Suppressor macrophage treated with lipopolysaccharide for 4 hours (primary cell): ENCODE measurements at places on chromosomes 12 and 14.

DNA sequence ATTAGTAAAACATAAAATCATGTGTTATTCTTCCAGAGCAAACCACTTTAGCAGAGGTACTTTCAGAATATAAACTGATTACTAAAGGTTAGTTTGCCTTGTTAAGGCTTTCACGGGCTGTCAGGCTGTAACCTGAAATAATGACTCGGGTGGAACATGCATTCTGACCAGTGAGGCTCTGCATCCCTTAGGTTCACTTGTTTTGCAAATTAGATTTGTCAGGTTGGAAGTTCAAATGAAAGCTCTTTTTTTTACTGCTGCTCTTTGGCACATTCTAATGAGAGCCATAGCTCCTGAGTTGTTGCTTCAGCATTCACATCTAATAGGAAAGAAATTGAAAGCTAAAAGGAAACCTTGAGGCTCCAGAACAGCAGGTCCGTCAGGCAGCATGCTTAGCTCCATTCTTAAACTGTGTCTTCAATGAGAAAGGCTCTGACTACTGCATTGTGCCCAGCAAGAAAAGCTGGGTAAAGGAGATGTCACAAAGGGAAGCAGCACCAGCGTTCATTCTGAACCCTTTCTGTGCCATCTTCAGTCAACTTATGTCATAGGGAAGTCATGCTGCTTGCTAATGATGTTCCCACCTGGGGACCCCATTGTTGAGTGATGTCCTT is 445.5 kb upstream of the FBXO33 start:
- no peak for DNase-seq

GRCh38 chr12:129483111-129483893 is 420.5 kb downstream of the TMEM132D start:
- DNase-seq = no peak

DNA sequence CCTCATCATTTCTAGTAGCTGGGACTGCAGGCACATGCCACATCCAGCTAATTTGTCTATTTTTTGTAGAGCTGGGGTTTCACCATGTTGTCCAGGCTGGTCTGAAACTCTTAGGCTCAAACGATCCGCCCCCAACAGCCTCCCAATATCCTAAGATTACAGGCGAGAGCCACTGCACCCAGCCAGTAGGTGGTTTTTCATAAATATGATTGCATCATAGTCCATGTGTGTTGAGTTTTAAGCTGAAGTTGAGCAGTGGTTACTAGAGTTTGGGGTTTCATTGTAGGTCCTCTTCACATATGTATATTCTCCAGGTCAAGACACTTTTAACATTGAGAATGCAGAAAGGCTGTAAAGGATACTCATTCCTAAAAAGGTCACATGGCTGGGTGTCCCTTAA is 13.1 kb upstream of the TNS2 start:
- DNase-seq = no peak

GRCh38 chr12:28954333-28954732 is 194.7 kb upstream of the FAR2 start:
- no peak for DNase-seq

DNA sequence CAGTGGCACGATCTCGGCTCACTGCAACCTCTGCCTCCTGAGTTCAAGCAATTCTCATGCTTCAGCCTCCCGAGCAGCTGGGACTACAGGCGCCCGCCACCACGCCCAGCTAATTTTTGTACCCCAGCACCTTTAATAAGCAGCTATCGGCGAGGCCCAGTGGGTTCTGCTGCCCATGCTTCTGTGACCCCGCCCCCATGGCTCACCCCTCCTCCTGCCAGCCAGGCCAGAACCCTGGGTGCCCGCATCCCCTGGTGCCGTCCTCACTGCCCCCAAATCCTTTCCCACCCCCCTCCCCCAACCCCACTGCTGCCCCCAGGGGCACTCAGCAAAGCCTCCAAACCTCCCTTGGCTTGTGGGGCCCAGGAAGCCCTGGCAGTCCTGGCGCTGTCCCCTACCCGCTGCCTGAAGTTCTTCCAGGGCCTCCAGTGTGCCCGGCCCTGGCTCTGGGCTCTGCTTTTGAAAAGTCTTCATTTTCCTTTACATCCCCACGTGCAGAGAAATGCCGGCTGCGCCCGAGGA is 14.5 kb downstream of the BAG5 start:
- no peak for DNase-seq

DNA sequence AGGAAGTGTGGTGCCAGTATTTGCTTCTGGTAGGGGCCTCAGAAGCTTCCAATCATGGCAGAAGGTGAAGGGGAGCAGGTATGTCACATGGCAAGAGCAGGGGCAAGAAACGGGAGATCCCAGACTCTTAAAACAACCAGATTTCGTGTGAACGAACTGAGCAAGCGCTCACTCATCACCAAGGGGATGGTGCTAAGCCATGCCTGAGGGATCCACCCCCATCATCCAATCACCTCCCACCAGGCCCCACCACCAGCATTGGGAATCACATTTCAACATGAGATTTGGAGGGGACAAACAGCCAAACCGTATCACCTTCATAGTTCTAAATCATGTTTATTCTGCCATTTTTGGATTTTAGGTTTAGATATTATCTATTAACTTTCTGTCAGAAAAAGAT is 140.9 kb downstream of the TGFB3 start:
- DNase-seq = no peak

DNA sequence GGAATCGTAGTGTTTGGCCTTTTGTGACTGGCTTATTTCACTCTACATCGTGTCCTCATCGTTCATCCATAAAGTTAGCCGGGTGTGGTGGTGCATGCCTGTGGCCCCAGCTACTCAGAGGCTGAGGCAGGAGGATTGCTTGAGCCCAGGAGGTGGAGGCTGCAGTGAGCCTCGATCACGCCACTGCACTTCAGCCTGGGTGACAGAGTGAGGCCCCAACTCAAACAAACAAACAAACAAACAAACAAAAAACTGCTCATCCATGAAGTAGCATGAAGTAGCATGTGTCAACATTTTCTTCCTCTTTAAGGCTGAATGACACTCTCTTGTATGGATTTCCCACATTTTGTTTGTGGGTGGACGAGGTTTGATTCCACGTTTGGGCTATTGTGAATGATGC is 44.0 kb upstream of the MEG3 start:
- DNase-seq = no peak

GRCh38 chr14:68248481-68249255 is 429.1 kb downstream of the RAD51B start:
- DNase-seq = peak; percentile 56

- no peak for DNase-seq
Observed at GRCh38 chr12:25194214-25194613, 746 bp downstream of the DNAI7 start.

DNA sequence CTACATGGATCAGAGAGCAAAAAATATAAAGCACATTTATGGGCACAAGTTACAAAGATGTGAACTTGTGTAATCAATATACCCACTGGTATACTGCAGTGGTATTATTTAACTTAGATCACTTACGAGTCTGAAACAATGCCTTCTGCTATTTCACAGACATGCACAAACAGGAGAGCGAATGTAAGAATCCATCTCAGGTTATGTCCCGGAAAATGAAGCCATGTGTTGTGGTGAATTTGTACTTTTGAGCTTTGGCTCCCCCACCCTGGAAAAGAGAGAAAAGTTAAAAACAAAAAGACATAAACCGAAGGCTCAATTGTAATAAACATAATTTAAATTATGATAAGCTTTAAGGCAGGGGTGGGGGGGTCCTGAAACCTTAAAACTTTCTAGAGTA is 7.6 kb downstream of the ABCC9 start:
- DNase-seq = no peak

- DNase-seq = no peak
Observed at GRCh38 chr12:13887779-13888388, 93.5 kb downstream of the GRIN2B start.

- no peak for DNase-seq
Observed at GRCh38 chr14:61899497-61899896, 137.3 kb downstream of the SNAPC1 start.

DNA sequence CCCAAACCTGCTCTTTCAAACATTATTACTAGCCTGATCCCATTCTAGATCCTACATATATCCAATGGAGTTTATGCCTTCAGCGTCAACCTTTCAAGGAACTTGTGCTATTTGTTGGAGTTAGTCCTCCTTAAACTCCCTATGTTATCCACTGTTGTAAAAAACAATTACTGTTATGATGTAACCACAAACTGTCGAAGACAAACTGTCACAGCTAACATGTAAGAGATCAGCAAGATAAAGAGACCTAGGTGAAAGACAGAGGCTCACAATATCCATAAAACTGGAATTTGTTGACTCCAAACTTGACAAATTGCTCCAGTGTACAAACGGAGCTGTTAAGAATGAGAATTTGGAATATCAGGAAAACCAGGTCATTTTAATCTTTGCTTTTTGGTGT is 70.7 kb downstream of the CDK17 start:
- DNase-seq = no peak

- peak; percentile 20 for DNase-seq
Observed at GRCh38 chr12:40502322-40502721, 189.9 kb upstream of the CNTN1 start.
